Activated CD8-positive, alpha-beta memory T cell treated with anti-CD3 and anti-CD28 coated beads, Interleukin-2, amount 10 ng/mL, durations not matched to agents 7 days and 5 days (primary cell): ENCODE measurements at places on chromosomes 6 and 20.

- no peak for DNase-seq
Observed at GRCh38 chr6:136149311-136149710, 100.8 kb downstream of the MTFR2 start.

DNA sequence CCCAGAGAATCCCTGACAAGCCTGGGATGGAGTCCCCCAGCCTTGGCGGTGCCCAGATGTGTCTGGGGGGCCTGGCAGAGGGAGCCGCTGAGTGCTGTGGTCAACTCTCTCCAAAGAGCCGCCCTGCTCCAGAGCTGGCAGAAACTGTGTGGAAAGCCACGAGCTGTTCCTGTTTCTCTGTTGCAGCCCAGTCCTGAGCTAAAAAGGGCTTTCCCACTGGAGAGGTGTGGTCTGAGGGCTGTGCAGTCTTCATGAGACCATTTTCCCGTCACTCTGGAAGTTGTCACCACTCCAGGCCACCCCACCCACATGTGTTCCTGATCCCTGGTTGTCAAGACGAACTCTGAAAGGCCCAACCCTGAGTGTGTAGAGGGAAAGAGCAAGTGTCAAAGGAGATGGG lies 99.7 kb upstream of the KCNK16 start:
- no peak for DNase-seq

GRCh38 chr6:137465378-137466009 lies 28.7 kb downstream of the OLIG3 start:
- no peak for DNase-seq

- DNase-seq = no peak
Observed at GRCh38 chr6:28633445-28634215, 107.9 kb downstream of the GPX5 start.

DNA sequence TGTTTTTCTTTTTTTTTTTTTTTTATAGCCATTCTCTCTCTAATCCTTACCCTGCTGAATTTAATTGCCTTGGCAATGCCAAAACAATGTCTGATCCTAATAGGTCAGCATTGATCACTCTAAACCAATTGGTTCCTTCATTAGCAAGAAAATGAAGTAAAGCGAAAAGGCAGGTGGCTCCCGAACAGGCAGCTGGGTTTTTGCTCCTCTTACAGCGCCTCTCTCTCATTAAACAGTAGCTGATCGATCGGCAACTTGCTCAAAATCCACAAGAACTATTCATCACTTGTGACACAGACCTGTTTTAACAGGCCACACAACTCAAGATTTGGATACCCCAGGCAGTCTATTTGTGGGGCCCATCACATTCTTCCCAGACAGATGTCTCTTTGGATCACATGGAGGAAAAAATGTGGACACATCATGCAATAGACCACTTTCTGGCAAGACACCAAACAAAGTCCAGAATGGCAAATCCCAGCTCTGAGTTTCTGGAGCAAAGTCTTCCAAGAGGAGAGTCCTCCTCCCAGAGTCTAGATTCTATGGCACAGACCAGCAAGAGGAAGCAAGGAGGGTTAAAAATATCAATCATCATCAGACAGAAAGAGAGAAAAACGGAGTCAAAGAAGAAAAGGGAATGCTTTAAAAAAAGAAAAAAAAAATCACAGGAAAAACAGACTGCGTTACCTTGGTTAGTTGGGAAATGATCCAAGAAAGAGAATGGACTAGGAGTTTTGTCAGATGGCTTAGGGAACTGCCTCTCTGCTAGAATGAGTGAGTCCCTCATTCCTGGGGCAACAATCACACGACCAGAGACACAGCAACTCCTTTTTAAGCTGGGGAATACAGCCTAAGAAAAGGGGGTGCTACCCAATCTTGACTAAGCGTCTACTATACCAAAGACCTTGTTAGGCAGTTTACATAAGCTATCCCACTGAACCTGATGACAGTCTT lies 247.8 kb downstream of the BTBD9 start:
- DNase-seq = no peak

DNA sequence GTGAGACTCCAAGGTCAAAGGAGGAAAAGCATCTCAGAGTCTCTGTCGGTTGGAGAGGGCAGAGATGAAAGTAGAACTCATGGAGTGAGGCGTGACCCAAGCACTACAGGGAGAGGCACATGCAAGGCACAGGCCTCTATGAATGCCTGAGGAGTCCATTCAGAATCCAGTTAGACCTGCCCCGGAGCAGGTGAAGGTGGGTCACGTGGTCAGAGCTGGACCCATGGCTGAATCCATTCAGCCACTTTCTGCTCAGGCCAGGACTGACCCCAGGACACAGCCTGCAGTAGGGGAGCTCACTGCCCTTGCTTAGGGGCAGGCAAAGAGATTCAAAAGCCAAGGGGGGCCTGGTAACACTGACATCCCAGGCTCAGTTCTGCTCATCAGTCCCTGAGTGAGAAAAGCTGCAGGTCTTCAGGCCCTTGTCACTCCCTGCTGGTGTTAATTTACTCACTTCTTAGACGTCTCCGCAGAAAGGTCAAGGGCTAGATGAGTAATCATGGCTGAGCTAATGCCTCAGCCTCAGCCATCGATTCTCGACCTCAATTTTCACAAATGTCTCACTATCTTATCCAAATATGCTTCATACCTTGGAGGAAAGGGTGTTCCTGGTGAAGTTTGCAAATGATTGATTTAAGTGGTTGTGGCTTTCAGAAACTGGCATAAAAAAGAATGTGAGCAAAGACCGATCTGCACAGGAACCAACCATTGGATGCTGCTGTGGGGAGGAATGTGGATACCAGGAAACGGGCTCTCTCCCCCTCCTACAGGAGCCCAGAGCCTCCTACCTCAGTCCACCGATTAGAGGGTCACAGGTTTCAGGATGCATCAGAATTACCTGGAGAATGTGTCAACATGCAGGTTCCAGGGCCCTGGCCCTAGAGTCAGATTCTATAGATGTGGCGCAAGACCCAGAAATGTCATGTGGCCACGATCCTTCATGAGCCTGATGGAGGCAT lies 584.4 kb downstream of the PTPRT start:
- no peak for DNase-seq

DNA sequence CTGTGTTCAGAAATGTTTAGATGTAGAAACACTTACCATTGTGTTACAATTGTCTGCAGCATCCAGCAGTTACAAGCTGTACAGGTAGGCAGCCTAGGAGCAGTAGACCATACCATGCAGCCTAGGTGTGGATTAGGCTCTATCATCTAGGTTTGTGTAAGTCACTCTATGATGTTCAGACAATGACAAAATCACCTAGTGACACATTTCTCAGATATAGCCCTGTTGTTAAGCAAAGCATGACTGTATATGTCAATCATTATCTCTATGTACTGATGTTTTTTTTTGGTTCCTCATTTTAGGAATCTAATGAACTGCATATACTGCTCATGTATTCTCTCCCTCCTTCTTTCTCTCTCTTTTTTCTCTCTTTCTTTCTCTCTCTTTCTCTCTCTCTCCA lies 22.2 kb downstream of the CST8 start:
- no peak for DNase-seq

GRCh38 chr6:44671333-44671732 lies 283.8 kb downstream of the CDC5L start:
- DNase-seq = peak; percentile 2

GRCh38 chr6:11008821-11009220 lies 35.3 kb downstream of the ELOVL2 start:
- DNase-seq = no peak

- DNase-seq = no peak
Observed at GRCh38 chr6:113701552-113702254, 155.4 kb upstream of the MARCKS start.

- no peak for DNase-seq
Observed at GRCh38 chr6:113449051-113449450, 408.1 kb upstream of the MARCKS start.

DNA sequence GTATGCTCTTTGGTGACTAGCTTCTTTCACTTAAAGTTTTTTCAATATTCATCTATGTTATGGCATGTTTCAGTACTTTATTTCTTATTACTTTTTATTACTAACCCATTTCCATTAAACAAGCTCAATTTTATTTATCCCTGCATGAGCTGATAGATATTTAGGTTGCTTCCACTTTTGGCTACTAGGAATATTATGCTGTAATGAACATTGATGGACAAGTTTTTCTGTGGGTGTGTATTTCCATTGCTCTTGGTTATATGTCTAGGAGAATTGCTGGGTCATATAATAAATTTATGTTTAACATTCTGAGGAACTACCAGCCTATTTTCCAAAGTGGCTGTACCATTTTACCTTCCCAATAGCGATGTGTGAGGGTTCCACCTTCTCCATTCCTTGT lies 69.9 kb downstream of the ZBTB2 start:
- DNase-seq = no peak

- DNase-seq = no peak
Observed at GRCh38 chr6:165858586-165858985, 195.5 kb upstream of the PDE10A start.

DNA sequence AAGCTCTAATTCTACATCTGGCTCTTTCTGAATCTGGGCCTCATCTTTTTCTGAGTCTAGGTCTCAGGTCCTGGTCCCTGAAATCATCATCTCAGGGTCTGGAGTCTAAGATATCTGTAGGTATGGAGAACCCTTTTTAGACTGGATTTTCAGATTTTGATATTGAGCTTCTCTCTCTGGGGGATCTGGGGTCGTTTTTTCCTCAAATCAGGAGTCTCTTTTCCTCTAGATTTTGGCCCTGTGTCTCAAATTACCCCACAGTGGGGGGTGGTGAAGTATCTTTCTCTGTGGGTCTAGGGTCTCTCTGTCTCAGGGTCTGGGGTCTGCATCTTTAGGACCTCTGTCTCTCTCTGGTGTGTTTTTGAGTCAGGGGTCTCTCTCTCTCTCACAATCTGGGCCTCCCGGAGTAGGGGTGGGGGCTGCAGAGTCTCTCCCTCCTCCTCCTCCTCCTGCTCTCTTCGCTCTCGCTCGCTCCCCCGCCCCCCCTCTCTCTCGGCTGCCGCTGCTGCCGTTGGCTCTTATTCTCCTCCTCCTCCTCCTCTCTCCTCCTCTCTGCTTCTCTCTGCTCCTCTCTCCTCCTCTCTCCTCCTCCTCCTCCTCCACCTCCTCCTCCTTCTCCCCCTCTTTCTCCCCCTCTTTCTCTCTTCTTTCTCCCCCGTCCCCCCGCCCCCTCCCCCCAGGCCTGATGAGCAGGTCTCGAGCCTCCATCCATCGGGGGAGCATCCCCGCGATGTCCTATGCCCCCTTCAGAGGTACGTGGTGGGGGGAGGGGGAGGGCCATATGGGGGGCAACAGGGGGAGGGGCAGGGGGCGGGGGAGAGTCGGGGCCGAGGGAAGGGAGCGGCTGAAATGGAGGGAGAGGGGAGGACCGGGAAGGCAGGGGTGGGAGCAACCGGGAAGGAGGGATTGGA lies at the start of gene SYNGAP1:
SYNGAP1 (plus strand) TSS at position 486 of the 911 bp plus-strand sequence; CDS start at position 686, 200 bp downstream.
- DNase-seq = peak; percentile 61

GRCh38 chr6:22882581-22882980 lies 313.2 kb downstream of the HDGFL1 start:
- no peak for DNase-seq

GRCh38 chr6:71349976-71350615 lies 61.5 kb downstream of the OGFRL1 start:
- no peak for DNase-seq

DNA sequence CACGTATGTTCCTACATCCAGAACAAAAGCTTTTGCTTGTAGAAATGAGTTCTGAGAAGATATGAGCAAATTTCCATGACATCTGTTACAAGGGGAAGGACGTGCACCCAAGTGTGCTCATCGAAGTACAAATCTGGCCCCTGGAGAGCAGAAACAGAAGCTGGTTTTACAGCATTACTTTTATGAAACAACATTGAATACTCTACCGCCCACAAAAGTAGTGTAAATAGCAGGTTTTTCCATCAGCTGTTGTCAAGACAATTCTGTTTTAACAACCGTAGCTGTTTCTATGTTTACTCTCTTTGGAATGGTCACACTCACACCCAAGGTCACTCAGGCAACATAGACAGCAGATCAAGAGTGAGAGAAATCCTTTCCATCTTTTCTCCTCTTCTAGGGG lies 114.2 kb upstream of the SSTR4 start:
- DNase-seq = no peak

- peak; percentile 81 for DNase-seq
Observed at GRCh38 chr6:136593748-136594490, 43.7 kb upstream of the MAP7 start.

- no peak for DNase-seq
Observed at GRCh38 chr6:90315986-90316385, 19.3 kb upstream of the BACH2 start.

DNA sequence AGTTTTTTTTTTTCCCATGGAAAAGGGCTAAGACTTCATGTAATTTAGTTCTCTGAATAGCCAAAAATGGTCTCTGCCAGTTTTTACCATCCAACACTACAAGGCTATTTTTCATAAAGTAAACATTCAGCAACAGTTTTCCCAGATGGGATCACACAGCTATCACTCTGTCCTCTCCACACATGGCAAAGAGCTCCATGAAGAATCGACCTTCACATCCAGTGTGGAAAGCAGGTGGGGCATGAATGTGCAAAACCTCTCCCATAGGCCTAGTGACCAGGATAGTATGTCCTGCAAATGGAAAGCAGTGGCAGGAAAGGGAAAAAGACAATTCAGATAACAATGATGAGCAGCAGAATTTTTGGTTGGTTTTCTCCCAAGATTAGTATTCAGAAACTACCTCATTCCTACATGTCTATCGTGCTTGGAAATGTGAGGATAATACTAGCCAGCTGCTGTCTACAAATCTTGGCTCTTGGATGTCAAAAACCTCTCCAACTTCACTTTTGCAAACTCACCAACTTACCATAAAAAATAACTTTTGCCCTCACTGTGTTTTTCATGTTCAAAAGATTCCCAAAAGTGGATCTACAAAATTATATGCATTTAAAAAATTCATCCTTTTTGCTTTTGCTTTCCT lies 159.7 kb upstream of the MCHR2 start:
- no peak for DNase-seq

GRCh38 chr20:46308258-46309157 lies at the start of gene CDH22:
TSS of gene CDH22 (minus strand) at chr20:46308498. CDS start at chr20:46251294, 57,204 bp downstream.
- peak; percentile 46 for DNase-seq

DNA sequence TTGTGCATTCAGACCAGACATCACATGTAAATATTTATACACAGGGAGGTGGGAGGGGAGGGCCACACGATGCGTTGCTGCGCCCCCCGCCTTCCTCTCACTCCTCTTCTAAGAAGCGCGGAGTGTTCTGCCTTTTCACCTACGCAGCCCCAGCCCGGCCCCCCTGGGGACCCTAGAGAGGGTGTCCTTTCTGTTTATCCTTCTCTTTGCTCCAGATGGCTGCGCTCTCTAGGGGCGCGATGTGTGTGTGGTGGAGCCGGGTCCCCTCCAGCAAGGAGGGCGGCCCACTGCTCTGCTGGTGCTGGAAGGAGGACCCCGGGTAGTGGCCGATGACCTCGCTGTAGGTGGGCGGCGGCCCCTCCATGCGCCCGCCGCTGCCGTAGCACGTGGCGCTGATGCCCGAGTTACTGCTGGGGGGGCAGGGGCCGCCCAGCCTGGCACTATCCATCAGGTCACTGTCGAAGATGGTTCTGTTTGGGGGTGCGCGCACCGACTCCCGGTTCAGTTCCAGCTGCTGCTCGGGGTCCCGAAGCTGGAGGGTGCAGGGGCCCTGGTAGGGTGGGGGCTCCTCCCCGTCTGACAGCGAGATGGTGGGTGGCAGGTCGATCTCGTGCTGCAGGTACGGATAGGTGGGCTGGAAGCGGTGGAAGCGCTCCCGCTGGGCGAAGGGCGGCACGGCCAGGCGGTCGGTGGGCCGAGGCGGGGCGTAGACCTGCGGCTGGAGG lies 31.8 kb upstream of the ZBP1 start:
- DNase-seq = peak; percentile 31
